ENCODE measurements at places on chromosomes 12 and 14. TPM values are rescaled to one million over a fixed set of nuclear protein-coding genes. Genes with fewer than 3 reads are reported as not detected.

DNA sequence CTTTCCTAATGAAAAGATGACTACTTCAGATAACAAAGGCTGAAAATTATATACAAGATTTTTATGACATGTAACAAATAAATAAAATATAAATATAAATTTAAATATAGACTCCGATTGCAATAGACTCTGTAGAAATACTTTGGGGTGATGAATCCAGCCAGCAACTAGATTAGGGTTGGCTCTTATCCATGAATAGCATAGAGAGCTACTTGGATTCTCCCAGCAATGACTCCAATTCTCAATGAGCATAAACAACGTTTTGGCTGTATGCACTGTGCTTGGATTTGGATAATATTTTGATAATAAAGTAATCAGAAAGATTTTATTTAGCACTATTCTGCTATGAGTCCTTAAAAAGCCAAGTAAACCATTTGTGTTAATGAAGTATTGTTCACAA is 58.0 kb upstream of the LRFN5 start:
- no peak overlapping the region for H3K27ac ChIP-seq
- DNase-seq = no peak
- no peaks in the 10 kb centered on the region for H3K27me3 ChIP-seq
- no peaks in the 10 kb centered on the region for H3K4me1 ChIP-seq
- H3K4me3 ChIP-seq = no peak overlapping the region

RTN1 gene
- total RNA-seq = 0.89 TPM

CACNA1C gene
- total RNA-seq = 6.7 TPM

DNA sequence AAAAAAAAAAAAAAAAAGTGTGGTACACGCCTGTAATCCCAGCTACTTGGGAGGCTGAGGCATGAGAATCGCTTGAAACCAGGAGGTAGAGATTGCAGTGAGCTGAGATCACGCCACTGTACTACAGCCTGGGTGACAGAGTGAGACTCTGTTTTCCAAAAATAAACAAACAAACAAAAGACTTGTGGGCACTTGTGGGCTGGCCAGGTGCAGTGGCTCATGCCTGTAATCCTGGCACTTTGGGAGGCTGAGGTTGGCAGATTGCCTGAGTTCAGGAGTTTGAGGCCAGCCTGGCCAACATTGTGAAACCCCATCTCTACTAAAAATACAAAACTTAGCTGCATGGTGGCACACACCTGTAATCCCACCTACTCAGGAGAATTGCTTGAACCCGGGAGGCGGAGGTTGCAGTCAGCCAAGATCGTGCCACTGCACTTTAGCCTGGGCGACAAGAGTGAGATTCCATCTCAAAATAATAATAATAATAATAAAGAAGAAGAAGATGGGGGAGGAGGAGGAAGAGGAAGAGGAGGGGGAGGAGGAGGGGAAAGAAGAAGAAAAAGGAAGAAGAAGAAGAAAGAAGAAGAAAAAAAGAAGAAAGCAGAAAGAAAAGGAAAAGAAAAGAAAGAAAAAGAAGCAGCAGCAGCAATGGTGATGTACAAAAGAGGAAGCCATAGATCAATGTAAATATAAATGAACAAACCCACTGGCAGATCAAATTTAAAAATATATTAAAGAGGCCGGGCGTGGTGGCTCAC is 27.9 kb upstream of the CCNT1 start:
- no peaks in the 10 kb centered on the region for H3K36me3 ChIP-seq
- peaks cover 32% of the 10 kb centered on the region for H3K27me3 ChIP-seq
- H3K4me3 ChIP-seq = no peak overlapping the region
- no peaks in the 10 kb centered on the region for H3K4me1 ChIP-seq
- DNase-seq = no peak
- no peak overlapping the region for H3K27ac ChIP-seq

KLRC4 gene
- 1.3 TPM for total RNA-seq

- H3K36me3 ChIP-seq = peaks cover 51% of the 10 kb centered on the region
- H3K27me3 ChIP-seq = no peaks in the 10 kb centered on the region
- H3K27ac ChIP-seq = no peak overlapping the region
Observed at GRCh38 chr14:64089920-64090319, 204.3 kb downstream of the ESR2 start.

DNA sequence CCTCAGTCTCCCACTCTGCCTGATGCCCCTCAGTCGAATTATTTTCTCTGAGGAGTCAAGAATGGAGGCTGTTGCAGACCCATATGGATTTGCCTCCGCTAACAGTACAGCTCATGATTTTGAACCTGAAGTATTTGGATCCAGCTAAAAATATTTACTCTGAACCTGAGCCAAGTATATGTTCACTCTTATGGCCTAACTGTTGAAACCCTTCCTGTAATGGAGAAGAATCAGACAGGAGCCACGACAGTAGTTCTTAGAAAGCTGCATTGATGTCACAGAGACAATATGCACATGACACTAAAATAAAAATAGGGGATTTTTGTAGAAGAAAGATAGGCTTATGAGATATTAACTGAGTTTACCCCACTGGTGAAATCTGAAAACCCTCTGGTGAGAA is 1128.3 kb upstream of the FLRT2 start:
- no peak overlapping the region for H3K27ac ChIP-seq
- no peak overlapping the region for H3K4me3 ChIP-seq
- H3K36me3 ChIP-seq = no peaks in the 10 kb centered on the region
- no peaks in the 10 kb centered on the region for H3K4me1 ChIP-seq

GRCh38 chr14:105844047-105844630 is 317.8 kb downstream of the TMEM121 start:
- no peaks in the 10 kb centered on the region for H3K27me3 ChIP-seq
- no peak for DNase-seq
- no peak overlapping the region for H3K27ac ChIP-seq
- no peaks in the 10 kb centered on the region for H3K4me1 ChIP-seq
- H3K4me3 ChIP-seq = no peak overlapping the region

DNA sequence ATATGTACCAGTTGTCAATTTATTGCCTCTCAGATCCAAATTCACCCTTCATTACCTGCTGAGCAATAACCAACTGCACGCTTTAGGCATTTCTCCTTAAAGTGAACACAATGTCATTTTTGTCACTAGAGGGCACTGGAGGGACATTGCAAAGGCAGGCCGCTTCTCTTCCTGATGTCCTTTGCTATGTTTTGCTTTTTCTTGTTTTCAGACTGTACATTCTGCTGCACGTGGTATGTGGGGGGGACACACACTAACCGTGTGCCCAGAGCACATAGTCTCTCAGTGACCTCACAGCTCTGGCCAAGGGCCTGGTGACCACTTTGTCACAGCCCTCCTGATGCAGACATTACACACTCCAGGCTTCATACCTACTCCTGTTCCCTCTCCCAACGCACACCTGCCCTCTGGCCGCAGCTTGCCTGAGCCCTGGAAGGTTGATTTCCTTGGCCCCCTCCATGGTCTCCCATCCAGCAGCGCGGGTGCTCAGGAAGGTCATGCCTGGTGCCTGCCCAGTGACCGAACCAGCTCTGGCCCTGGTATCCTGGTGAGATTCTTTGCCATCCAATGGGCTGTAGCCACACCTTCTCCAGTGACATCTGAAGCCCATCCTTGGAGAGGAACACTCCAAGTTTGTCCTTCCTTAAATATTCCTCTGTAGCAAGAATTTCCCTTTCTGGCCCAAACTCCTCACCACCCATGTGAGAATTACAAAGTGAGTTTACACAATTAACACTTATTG is 39.9 kb downstream of the MYO1H start:
- H3K36me3 ChIP-seq = no peaks in the 10 kb centered on the region
- H3K4me1 ChIP-seq = no peaks in the 10 kb centered on the region
- H3K27ac ChIP-seq = no peak overlapping the region

DNA sequence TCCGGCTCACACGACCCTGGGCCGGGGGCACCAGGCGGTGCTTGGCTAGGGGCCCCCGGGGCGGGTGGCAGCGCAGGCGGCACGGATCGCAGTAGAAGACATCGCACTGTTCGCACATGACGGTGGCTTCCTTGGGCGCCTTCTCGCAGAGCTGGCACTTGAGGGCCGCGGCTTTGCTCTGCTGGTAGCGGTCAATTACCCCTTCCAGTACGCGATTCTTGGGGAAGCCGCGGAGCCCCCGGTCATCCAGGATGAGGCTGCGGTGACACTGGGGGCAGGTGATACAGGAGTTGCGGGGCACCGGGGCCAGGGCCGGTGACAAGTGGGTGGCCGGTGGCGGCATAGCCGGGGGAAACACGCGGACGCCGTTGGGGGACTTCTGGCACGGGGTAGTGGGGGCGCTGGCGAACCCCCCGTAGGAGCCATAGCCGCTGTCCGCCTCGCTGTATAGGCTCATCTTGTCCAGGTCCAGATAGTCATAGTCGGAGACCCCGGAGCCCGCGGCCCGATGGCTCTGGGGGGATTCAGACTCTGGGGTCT is 553 bp downstream of the TRIM9 start:
- H3K4me3 ChIP-seq = peak overlapping the region; percentile 77
- H3K27ac ChIP-seq = no peak overlapping the region
- peaks cover 54% of the 10 kb centered on the region for H3K27me3 ChIP-seq
- no peaks in the 10 kb centered on the region for H3K36me3 ChIP-seq

- no peak overlapping the region for H3K4me3 ChIP-seq
- H3K27ac ChIP-seq = no peak overlapping the region
- H3K27me3 ChIP-seq = peaks cover 83% of the 10 kb centered on the region
- H3K4me1 ChIP-seq = peaks cover 15% of the 10 kb centered on the region
Observed at GRCh38 chr14:105533391-105533790, 7.0 kb downstream of the TMEM121 start.

DNA sequence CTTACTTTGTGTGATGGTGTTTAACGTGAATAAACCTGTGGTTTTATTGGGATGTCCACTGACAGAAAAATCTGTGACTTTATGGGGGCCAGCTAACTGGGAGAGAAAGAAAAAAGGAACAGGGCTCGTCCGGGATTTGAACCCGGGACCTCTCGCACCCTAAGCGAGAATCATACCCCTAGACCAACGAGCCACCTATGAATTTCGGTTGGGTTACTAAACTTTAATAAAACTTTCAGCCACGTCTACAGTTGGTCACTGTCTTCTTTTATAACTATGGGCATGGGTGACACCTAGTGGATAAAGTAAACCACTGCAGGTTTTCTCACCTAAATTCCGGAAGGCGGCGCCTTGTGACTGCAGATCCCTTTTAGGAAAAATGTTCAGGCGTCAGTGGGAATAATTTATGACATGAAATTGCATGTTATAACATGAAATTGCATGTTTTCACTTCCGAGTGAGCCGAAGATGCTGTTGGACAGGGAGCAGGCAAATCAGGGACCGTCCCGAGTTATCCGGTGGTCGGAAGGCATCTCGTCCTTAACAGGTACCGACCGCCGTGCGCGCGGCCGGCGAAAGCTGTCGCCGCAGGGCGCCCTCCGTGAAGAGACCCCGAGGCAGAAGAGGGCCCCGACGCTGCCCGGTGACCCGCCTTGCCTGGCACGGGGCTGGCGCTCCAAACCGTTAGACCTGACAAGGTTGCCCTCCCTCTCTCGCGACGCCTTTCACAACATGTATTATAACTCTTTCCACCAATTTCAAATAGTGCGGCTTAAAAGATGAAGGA is 18.2 kb upstream of the RNASE12 start:
- H3K27ac ChIP-seq = peak overlapping the region; percentile 70
- no peaks in the 10 kb centered on the region for H3K36me3 ChIP-seq
- no peaks in the 10 kb centered on the region for H3K27me3 ChIP-seq
- peak; percentile 76 for DNase-seq

GRCh38 chr14:62468946-62469345 is 576.3 kb downstream of the KCNH5 start:
- no peaks in the 10 kb centered on the region for H3K36me3 ChIP-seq
- no peak overlapping the region for H3K4me3 ChIP-seq
- no peak for DNase-seq
- H3K27ac ChIP-seq = no peak overlapping the region
- no peaks in the 10 kb centered on the region for H3K27me3 ChIP-seq
- H3K4me1 ChIP-seq = no peaks in the 10 kb centered on the region

- H3K4me1 ChIP-seq = peaks cover 50% of the 10 kb centered on the region
- peaks cover 70% of the 10 kb centered on the region for H3K36me3 ChIP-seq
- no peak overlapping the region for H3K4me3 ChIP-seq
- H3K27me3 ChIP-seq = no peaks in the 10 kb centered on the region
Observed at GRCh38 chr12:121240062-121240420, 30.1 kb downstream of the P2RX4 start.

GRCh38 chr12:96225044-96225855 is 31.1 kb downstream of the ELK3 start:
- no peak overlapping the region for H3K27ac ChIP-seq
- peaks cover 18% of the 10 kb centered on the region for H3K36me3 ChIP-seq
- no peaks in the 10 kb centered on the region for H3K27me3 ChIP-seq
- H3K4me3 ChIP-seq = no peak overlapping the region

TSHR gene
- total RNA-seq = not detected
